ENCODE measurements at places on chromosomes 5 and 9.
A peak's percentile ranks its signal among the peaks of the same experiment; 100 is the strongest.

- DNase-seq: no peak
These were observed 248.9 kb downstream of the ADGRV1 start for GRCh38 chr5:90807496-90807895.

GRCh38 chr5:114192108-114192507 lies 169.8 kb upstream of the KCNN2 start:
- DNase-seq: no peak

- DNase-seq: no peak
These were observed 116.0 kb downstream of the KCNN2 start for GRCh38 chr5:114477816-114478334.

DNA sequence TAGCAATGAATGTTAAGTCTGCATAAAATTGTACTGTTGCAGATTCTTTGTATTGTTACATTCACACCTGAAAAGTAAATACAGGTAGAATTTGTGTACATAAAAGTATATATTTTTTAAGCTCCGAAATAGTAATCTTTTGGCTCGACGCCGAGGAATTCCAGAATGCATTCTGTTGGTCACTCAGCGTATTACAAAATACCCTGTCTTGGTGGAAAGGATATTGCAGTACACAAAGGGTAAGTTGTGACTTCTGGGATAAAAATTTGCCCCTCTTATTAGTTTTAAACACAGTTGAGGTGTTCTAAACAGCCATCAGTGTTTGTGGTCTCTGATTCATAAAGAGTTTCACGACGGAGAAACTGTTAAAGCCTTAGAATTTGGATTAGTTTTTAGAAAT lies 257.6 kb downstream of the ARHGEF28 start:
- DNase-seq: no peak

GRCh38 chr5:142925795-142926194 lies 155.6 kb downstream of the ARHGAP26 start:
- no peak for DNase-seq

GRCh38 chr9:119788921-119789320 lies 419.7 kb upstream of the BRINP1 start:
- DNase-seq: no peak

DNA sequence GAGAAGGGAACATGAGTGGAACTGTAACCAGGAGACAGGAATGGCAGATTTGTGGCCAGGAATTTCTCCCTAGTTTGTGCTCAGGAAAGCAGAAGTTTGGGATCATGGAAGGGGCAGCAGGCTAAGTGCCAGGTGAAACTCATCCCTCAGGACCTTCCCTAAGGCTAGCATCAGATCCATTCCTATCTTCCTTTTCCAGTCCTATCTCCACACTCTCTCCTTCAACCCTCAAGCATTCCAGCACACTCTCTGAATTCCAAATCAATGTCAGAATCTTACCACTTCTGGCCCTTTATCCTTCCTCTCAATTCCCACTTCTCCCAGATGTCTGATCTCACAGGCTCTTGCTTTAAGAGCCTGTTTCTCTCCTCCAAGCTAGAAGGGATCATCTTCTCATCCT lies 53.2 kb upstream of the GRIA1 start:
- DNase-seq: no peak

DNA sequence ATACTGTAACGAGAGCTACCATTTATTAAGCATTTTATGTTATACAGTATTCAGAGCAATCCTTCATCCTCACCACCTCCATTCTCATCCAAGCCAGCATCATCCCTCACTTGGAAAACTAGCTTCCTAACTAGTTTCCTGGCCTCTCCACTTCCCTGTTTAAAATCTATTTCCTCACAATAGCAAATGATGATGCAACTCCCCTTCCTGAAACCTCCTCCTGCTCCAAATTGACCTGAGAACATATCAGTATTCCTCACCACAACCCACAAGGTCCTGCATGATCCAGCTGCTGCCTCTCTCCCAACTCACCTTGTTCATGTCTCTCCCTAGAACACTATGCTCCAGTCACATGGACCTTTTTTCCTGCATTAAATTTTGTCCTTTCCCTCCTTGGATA lies 4.3 kb upstream of the SLC36A2 start:
- DNase-seq: no peak

DNA sequence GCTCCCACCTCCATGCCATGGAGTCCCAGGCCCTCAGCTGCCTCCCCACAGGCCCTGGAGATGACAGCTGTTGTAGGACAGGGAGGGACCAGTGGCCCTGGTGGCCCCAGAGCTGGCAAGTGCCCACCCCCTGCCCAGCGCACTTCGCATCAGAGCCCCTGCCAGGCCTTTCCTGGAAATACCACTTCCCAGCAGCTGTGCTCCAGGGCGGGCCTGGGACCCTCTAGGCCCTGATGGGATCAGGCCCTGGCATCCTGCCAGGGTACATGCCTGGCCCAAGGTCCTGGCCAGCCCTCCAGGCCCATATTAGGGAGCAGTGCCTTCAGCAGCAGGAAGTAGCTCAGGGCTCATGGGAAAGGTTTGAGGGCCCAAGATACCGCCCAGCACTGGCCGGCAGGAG lies 2.5 kb downstream of the KCNT1 start:
- no peak for DNase-seq

DNA sequence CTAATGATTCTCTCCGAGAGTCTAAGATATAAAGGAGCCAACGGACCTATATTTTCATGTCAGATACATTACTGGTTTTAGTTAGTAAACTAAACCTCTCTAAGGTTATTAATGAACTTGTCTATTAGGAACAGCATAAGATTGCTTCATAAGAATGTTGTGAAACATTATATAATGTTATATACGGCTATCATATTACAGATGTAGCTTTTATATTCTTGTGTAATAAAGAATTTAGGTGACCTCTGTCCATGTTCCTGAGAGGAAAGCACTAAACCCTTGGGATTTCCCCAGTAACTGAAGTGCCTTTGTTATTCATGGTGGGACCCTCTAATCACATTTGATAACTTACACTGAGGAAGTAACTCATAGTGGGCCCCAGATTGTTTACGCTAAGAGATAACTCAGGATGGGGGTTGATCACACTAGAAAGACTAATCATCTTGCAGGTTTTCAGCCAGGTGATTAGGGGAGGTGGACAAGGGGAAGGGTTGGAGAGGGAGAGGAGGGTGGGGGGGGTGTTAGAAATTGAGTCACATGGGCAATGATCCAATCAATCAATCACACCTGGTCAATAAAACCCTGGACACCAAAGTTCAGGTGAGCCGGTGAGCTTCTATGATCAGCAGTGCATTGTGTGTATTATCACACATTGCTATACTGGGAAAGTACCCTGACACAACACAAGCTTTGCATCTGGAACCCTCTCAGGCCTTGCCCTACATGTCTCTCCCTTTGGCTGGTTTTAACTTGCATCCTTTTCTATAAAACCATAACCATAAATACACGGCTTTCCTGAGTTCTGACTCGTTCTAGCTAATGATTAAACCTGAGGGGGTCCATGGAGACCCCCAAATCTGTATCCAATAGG lies 25.8 kb downstream of the ECPAS start:
- DNase-seq: no peak

- no peak for DNase-seq
These were observed 82.3 kb downstream of the PTCD2 start for GRCh38 chr5:72402381-72402890.

GRCh38 chr9:36470643-36471290 lies 70.7 kb upstream of the RNF38 start:
- peak; percentile 55 for DNase-seq

DNA sequence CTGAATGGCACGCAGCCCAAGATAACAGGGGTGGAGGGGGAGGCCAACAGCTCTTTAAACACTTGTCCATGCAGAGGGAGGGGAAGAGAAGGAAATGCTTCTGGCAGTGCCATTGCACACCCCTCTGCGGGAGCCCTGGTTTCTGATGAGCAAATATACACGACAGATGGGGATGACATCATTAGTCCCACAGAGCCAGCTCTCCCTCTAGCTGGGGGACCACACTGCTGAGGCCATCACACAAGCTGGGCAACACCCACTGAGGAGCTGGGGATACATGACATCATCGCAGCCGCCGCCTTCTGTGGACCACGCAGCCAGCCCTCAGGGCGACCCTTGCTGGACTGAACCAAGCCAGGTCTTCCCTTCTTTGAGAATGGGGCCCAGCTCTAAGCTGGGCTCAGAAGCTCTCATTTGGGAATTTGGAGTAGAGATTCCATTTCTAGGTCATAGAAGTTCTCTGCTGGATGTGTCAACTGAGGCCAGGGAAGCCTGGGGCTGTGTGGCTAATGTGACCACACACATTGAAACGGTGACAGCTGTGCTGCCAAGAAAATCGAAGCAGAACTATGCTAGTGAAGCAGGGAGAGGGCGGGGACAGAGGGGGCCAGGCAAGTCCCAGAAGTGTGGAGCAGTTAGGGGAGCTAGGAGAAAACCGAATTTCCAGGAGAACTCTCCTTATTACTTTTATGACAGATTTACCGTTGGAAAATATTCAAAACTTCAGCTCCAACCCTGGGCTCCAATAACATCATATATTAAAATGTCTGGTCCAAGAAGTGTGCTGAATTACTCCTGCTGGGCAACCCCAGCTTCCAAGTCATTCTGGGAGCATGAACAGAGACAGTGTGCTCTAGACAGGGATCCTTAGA lies 79.5 kb downstream of the PRRT1B start:
- DNase-seq: no peak

DNA sequence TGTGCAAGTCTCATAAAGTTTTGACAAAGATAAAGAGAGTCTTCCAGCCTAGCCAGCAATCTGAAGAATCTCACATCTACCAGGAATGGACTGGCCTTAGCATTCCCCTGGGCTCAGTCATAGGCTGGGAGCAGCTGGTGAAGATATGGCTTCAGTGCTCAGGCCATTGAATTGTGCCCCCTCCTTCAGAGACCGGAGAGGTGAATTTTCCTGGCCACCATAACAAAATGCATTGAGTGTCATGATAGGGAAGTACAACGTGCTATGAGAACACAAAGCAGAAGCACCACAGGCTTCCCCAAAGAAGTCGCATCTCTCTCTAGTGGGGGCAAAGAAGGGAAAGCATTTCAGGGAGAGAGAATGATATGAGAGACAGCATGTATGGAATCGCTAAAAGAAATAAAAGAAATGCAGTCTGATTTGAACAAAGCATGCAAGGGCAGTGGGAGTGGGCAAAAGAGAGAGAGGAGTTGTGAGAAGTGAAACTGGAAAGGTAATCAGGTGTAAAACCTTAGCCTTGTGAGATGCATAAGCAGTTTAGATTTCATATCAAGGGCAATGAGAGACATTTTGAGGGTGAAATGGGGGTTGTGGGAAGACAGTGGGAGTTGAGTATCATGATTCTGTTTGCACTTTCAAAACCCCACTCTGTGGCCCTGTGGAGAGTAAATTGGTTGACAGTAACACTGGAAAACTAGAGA lies 57.1 kb upstream of the NMUR2 start:
- DNase-seq: no peak

GRCh38 chr5:167766957-167767356 lies 524.5 kb upstream of the WWC1 start:
- DNase-seq: no peak

DNA sequence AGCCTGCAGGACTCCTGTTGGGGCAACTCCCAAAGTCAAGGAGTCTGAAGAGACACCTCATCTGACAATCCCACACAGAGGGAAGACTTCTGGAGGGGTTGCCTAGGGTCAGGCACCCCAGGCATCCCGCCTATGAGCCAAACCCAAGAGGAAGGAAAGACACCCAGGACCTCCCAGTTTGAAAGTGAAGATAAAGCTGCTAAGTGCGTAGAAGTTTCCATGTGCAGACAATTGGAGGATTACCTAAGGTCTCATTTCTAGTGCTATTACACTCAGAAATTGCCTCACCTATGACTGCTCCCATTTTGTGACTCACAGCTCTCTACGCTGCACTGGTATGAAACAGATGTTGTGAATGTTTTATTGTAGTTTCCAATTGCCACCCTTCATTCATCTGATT lies 322.9 kb downstream of the SLIT3 start:
- no peak for DNase-seq

DNA sequence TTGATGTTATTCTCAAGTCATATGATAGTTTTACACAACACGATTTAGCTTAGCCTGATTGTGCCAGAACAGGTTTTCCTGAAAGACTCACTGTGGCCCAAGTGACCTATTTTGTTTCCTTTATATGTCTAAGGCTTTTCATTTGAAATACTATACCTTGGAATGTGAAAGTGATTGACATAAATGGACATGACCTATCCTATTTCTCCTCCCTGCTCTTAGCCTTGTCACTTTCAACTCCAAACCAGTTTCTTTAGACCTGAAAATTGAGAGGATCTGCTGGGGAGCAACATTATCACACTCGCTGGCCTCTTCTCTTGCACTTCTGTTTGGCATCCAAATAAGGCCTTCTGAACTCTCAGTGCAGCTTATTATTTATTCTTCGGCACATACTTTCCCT lies 496.8 kb downstream of the MAT2B start:
- no peak for DNase-seq

- no peak for DNase-seq
These were observed 19.3 kb downstream of the BRD9 start for GRCh38 chr5:873328-873727.

GRCh38 chr5:94440015-94440414 lies 178.4 kb downstream of the KIAA0825 start:
- DNase-seq: no peak

- no peak for DNase-seq
These were observed 1.1 kb downstream of the ALDH1A1 start for GRCh38 chr9:72951520-72952380.

- DNase-seq: no peak
These were observed 65.0 kb upstream of the CTXN3 start for GRCh38 chr5:127583866-127584265.

DNA sequence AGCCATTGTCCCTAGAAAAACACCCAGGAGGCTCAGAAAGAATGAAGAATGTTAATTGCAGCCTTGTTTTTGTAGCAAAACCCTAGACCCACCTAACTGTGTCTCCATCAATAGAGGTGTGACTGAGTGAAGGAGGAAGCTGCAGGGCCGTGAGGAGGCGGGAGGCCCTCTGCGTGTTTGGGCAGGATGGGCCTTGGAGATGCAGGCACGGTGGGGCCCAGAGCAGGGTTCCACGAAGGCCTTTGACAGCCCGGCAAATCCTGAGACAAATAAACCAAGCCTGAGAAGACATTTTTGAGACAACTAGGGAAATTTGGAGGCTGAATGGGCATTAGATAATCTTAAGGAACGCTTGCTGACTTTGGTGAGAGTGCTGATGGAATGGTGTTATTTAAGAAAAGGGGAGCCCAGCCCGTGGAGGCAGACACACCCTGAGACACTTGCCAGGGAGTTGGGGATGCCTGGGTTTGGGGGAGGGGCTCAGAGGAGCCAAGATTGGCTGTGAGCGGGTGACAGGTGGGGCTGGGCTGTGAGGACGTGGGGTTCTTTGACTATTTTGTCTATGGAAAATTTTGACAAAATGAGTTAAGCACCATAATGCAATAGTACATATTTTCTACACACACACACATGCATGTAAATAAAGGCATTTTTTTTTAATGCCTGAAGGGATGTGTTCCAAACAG lies 48.8 kb downstream of the BARX1 start:
- DNase-seq: no peak

- no peak for DNase-seq
These were observed 15.8 kb downstream of the ADAMTS13 start for GRCh38 chr9:133437753-133438531.

GRCh38 chr5:139138809-139139208 lies 59.4 kb downstream of the SIL1 start:
- DNase-seq: no peak

Data from activated CD4-positive, alpha-beta T cell treated with anti-CD3 and anti-CD28 coated beads, Interleukin-2, amount 50 U/mL, for 4 hours (primary cell).